Retinal pigment epithelial cell (primary cell): ENCODE measurements at places on chromosomes 5 and 9.

GRCh38 chr5:178465228-178465860 lies 124.8 kb downstream of the COL23A1 start:
- no peak for DNase-seq

DNA sequence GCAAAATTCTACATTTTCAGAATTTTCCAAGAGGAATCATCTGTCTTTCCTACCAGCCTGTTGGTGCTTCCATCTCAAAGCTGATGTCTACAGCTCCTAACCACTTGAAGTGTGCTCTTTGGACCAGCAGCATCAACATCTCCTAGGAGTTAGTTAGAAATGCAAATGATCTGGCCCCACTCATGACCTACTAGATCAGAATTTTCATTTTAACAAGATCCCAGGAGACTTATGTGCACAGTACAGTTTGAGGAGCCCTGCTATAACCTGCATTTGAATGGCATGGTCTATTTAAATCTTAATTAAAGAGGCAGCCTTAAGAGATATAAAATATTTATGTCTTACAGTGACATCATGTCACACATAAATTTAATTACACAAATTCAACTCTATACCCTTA lies 33.8 kb downstream of the ITK start:
- no peak for DNase-seq

- DNase-seq, result no peak
Observed at GRCh38 chr9:134321946-134322741, 4.1 kb upstream of the RXRA start.

DNA sequence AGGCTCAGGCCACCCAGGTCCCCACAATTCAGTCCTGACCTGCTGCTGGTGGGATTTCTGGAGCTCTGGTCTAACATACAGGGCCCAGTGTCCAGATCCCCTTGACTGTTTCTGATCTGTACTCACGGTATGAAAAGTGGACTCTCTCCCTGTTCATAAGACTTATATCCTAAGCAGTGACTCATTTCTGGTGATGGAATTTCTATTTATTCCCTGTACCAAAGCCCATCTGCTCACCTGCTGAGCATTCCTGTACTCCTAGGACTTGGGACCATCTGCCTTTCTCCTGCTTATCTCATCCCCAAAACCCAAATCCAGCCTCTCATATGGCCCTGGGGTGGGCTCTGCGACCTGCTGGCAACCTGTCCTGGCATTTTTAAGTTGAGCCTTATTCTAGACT lies 86.6 kb downstream of the APBA1 start:
- DNase-seq, result no peak

DNA sequence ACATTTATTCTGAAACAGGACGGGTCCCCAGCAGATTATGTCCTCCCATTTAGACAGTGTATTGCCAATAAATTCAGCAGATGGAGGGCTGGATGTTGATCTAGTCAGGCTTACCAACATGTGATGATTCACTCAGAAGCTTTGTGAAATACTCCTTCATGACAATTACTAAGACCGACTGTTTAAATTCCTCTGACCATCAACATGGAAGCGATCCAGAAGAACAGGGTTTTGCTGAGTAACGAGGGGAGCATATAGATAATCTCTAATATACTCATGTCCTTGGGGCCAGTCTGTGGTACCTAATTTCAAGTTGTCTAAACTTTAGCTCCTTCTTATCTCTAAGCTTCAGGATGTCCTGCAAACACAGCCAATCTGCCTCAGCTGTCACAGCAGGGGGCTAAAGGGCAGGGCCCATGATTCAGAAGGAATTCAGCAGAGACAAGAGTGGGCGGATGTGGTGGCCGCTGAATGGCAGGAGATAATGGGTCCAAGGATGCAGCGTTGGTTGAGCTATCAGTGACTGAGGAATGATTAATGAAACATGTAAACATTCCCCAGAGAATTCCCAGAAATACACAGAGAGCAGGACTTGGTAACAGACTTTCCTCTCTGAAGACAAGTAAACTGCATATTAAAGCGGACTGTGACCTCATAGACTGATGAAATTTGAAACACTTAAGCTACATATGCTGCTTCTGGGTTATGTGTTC lies 109.4 kb downstream of the ANKRD55 start:
- DNase-seq, result peak; percentile 24

DNA sequence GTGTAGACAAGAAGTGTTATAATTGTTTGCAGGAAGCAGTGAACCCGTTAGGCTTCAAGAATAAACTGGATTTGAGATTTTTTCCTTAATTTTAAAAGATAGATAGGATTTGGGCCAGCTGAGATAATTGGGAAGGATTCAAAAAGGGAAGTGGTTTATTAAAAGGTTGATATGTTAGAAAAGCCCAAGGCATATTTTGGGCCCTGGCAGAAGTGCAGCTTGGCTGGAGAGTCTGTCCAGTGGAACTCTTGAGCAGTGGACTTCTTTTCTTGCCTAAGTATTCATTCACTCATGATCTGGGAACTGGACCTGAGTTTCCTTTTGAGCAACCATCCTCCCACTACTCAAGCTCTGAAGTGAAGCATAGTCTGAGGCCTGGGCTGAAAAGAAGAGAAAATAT lies 433.4 kb downstream of the ZSWIM6 start:
- DNase-seq, result no peak

GRCh38 chr5:158974775-158975174 lies 124.9 kb downstream of the EBF1 start:
- DNase-seq, result no peak

GRCh38 chr5:38719916-38720315 lies 125.9 kb upstream of the OSMR start:
- peak; percentile 48 for DNase-seq

DNA sequence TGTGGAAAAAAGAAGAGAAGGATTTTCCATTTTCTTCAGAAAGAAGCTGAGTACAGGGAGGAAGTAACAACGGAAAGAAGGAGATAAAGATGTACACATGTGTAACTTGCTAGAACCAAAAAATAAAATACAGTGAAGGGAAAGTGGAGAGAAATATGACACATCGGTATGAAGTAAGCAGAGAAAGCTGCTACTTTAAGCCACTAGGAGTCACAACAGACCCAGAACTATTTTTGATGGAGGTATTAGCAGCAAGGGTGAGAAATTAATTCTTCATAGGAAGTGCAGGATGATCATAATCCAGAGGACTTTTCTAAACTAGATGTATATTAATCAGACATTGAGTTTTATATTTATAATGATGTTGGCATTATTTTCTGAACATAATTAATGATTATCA lies 88.5 kb downstream of the FAM174A start:
- peak; percentile 7 for DNase-seq

DNA sequence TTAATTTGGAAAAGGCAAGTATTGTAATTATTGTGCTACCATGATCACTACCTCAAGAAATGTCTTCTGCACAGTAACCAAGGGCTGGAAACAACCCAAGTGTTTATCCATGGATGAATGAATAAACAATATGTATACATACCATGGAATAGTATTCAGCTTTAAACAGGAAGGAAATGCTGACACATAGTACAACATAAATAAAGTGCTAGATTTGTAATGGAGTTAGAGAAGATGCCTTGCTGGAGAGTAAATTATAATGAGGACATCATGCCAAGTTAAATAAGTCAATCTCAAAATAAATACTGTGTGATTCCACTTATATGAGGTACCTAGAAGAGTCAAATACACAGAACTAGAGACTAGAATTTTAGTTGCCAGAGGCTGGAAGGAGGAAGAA lies 160.0 kb downstream of the CCDC192 start:
- DNase-seq, result no peak
